Activated CD8-positive, alpha-beta memory T cell treated with anti-CD3 and anti-CD28 coated beads, Interleukin-2, amount 50 U/mL, for 4 hours (primary cell): ENCODE measurements at places on chromosomes 6 and 20.
A peak's percentile ranks its signal among the peaks of the same experiment; 100 is the strongest.

- DNase-seq: no peak
Measured at GRCh38 chr6:99334526-99335127, 14.8 kb downstream of the FAXC start.

DNA sequence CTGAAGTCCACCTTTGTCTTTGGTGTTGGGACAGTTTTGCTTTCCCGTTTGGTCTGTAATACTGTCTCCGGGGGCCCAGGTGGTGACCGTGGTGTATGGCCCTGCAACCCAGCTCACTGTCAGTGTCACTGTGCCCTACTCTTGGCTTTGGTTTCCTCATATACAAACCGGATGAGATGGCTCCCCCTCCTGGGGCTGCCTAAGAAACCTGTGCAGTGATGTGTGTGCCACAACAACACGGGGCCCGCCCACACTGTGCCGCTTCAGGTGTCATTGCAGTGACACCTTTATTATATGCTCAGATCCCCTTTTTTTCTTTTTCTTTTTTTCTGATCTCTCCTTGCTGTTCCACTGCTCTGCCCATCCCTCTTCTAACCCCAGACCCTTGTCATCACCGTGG is 73.9 kb downstream of the RAMACL start:
- DNase-seq: peak; percentile 44

DNA sequence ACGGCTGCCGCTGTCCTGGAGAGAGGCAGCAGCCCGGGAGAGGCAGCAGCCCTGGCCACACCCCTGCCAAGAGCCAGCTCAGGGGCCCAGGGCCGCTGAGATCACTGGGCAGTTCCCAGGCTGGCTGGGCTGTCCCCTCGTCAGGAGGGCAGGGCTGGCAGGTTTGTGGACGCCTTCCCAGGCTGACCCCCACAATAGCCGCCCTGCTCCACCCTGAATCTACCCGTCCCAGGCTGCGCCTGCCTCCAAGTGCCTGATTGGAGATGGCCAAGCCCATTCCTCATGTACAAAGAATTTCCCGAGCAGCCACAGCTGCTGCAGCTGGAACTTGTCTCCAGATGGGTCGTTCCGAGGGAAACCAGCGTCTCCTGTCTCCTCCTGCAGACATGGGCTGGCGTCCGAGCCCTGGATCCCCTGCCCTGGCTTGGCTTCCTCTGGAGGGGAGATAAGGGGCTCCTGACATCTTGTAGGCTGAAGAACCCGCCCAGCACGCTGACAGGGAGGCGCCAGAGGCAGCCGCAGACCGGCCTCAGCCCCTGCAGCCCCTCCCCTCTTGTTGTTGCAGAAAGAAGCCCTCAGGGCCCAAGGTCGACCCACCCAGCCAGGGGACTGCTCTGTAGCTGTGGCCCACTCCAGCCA is 9.4 kb upstream of the GATA5 start:
- DNase-seq: no peak

DNA sequence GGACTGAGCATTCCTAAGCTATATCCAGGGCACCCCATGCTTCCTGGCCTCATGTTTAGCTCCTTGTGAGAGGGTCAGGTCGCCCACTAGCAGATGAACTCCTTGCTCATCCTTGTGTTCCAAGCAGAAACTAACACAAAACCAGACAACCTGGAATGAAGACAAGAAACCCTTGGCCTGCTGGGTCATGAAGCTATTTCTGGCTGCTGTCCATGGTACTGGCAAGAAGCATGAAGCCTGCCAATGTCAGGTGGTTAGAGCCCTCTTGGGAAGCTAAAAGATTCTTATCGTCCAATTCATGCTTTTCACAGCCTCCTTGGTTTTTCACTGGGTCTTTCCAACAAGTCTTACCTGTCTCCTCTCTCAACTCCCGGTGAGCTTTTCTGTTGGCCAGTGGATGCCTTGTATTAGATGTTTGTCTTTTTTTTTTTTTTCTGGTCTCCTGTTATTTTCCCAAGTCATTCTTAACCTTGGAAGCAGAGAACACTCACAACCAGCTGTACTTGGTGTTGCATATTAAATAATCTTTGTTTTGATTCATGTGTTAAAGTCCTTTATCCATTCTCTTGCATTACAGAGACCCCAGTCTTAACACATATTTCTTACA is 180.3 kb downstream of the ANKRD60 start:
- DNase-seq: no peak

GRCh38 chr6:1770435-1770843 is 160.7 kb downstream of the FOXC1 start:
- no peak for DNase-seq

GRCh38 chr6:39952167-39952566 is 17.9 kb upstream of the MOCS1 start:
- DNase-seq: no peak

DNA sequence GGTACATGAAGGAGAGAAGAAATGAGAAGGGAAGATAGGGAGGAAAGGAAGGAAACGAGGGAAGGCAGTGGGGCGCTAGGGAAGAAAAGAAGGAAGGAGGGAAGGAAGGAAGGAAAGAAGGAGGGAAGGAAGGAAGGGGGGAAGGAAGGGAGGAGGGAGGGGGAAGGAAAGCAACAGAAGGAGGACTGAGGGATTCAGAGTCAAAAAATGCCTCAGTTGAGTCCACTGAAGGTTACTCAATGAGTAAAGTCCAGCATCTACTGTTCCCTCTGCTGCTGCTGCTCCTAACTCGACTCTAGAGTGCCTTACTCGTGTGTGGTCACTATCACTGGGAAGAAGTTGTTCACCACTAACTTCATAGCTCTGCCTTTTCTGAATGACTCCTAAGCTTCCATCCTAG is 33.8 kb downstream of the PHACTR1 start:
- DNase-seq: no peak

- no peak for DNase-seq
Measured at GRCh38 chr20:18103497-18103896, 34.2 kb upstream of the KAT14 start.
